ENCODE measurements at places on chromosomes 2 and 18. TPM values are rescaled to one million over a fixed set of nuclear protein-coding genes. Genes with fewer than 3 reads are reported as not detected.

Gene KCNIP3
- total RNA-seq = 1.1 TPM

DNA sequence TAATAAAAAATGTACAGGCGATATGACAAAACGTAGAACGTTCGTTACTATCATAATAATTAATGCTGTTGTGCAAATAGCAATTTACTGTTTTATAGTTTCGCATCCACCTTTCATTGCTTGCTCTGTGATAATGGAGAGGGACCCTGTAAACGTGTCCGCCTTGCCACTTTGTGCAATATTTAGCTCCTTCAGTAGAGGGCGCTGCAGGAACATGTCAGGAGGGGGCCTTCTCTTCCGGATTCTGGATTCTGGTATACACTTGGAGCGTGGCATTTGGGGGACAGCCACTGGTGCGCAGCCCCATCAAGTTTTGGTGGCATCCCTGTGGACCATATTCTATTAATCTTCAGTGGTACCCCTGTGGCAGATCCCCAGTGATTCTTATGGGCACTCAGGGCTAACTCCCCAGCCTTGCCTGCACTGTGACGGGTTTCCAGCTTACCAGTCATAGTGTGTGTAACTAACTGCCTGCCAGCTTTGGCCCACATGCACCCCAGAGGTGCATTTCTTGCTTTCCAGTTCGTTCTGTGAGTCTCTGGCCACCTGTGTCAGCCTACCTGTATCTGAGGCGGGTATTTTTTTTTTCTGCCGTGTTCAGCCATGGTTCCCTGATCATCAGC, 140.3 kb downstream of the CYRIA start:
- no peak overlapping the region for H3K4me3 ChIP-seq
- no peaks in the 10 kb centered on the region for H3K27me3 ChIP-seq
- no peaks in the 10 kb centered on the region for H3K4me1 ChIP-seq
- peak; percentile 50 for DNase-seq
- no peak overlapping the region for H3K27ac ChIP-seq

Gene ALS2
- total RNA-seq = 41.0 TPM

DNA sequence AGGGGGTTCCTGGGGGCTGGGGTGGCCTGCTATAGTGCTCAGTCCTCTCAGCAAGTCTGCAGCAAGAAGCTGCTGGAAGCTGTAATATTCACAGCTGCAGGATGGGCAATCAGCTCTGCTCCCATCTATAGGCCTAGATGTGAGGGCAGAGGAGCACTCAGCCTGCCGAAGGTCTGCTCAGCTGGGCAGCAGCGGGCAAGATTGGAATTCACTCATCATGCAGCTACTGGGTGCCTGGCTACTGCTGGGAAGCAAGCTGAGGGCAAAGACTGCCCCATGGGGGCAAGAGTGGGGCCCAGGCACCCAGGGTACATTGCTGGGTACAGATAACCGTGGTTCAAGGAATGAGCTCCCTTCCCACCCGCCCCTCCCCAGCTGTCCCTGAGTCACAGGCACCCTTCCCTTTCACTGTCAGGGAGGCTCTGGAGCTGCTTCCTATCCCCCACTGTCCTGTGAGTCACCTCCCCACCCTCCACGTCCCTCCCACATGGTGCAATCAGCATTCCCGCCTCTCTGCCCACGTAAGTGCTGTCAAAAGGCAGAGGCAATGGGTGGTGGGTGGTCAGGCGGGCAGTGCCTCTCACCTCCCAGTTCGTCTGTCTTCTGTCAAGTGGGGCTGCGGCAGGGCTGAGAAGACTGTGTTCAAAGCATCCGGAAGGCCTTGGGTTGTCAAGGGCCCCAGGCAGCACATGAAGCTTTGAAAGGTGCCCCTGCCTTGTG, 169.2 kb downstream of the TRIM43 start:
- no peaks in the 10 kb centered on the region for H3K4me1 ChIP-seq
- H3K4me3 ChIP-seq = no peak overlapping the region
- H3K27ac ChIP-seq = no peak overlapping the region
- H3K27me3 ChIP-seq = no peaks in the 10 kb centered on the region
- H3K36me3 ChIP-seq = no peaks in the 10 kb centered on the region

Gene ARHGAP15
- total RNA-seq = 5.9 TPM

- H3K27ac ChIP-seq = no peak overlapping the region
- DNase-seq = peak; percentile 68
- no peaks in the 10 kb centered on the region for H3K36me3 ChIP-seq
- H3K4me1 ChIP-seq = no peaks in the 10 kb centered on the region
- H3K4me3 ChIP-seq = no peak overlapping the region
These were observed 187.5 kb downstream of the TWIST2 start for GRCh38 chr2:239035361-239035814.

DNA sequence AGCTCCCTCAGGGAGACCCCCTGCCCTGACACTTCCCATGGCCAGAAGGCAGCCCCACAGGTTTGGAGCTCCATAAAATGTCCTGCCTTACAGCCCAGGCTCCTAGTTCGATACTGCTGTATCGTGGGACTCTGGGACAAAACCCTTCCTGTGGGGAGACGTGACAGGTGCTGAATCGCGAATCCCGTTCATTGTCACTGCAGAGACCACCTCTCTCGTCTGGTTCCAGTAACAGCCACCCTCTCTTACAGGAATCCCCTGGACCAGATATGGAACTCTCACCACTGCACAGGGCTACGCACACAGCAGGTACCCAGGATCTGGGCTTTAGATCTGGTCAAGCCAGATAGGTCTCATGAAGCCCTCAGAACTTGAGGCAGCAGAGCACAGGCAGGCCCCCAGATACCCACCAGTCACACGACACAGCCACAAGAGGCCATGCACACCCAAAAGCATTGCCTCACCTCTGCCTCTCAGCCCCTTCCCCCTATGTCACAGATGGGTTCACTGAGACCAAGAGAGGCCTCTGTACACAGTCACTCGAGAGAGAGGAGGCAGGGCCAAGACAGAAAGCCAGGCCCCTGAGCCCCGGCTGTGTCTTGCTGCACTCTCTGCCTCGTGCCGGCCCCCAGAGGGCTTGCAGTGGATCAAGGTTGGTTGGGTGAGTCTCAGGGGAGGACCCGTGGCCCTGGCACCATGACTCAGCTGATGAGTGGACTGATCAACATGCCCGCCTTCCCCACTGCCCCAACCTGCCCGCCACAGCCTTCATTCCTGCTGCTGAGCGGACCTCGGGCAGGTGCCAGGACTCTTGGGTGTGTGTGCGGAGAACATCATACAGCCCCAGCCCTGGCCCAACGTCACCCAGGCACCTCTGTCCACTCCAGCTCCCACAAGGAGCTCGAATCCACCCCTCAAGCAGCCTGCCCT, 7.6 kb downstream of the SDC1 start:
- peaks cover 33% of the 10 kb centered on the region for H3K4me1 ChIP-seq
- DNase-seq = no peak
- H3K27me3 ChIP-seq = no peaks in the 10 kb centered on the region
- H3K36me3 ChIP-seq = no peaks in the 10 kb centered on the region
- no peak overlapping the region for H3K4me3 ChIP-seq

Gene GAL3ST2
- total RNA-seq = 0.09 TPM

Gene LIMS3
- total RNA-seq = not detected

Gene CCDC85A
- 0.34 TPM for total RNA-seq

DNA sequence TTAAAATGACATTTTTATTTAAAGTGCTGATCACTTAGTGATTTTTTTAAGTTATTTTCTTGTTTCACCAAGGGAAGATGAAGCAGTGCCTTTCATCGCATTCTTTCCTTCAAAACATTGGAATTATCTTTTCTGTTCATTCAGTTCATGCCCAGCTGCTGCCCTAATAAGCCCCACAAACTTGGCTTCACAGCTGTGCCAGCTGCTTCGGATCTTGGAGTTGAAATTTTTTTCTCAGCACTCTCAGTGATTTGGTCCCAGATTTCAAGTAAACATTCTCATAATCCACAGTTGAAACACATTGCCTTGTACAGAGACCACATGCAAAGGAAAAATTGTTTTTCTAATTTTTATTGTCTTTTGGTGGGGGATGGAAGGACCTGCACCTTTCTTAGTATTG, 353.3 kb upstream of the LRP1B start:
- H3K27me3 ChIP-seq = no peaks in the 10 kb centered on the region
- no peak for DNase-seq
- H3K36me3 ChIP-seq = no peaks in the 10 kb centered on the region
- H3K27ac ChIP-seq = no peak overlapping the region
- H3K4me3 ChIP-seq = no peak overlapping the region

DNA sequence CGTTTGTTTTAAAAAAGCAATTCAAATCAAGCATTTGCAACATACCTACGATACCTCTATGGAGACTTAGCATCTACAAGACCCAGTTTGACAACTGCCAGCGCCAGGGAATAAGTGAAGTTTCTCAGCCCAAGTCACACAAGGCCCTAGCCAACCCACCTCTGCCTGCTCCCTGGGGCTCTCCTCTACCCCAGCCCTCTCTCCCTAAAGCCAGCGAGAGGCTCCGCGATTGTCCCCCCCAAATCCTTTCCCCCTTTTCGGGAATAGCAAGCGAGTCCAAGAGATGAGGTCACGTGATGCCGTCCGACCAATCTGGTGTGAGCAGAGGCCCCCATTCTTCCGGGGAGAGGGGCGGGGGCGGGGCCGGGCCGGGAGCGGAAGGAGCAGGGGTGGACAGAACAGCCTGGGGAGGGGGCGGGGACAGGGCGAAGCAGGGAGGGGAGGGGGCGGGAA, 102.2 kb upstream of the RAB6C start:
- no peaks in the 10 kb centered on the region for H3K36me3 ChIP-seq
- H3K27me3 ChIP-seq = no peaks in the 10 kb centered on the region
- DNase-seq = peak; percentile 96
- H3K27ac ChIP-seq = no peak overlapping the region
- H3K4me3 ChIP-seq = peak overlapping the region; percentile 75

- no peak for DNase-seq
- no peak overlapping the region for H3K27ac ChIP-seq
- H3K36me3 ChIP-seq = no peaks in the 10 kb centered on the region
- peaks cover 46% of the 10 kb centered on the region for H3K4me1 ChIP-seq
These were observed 4.0 kb upstream of the CCBE1 start for GRCh38 chr18:59701272-59701671.

Gene VAMP8
- total RNA-seq = 2.4 TPM

Gene TMEM37
- total RNA-seq = 1.0 TPM

DNA sequence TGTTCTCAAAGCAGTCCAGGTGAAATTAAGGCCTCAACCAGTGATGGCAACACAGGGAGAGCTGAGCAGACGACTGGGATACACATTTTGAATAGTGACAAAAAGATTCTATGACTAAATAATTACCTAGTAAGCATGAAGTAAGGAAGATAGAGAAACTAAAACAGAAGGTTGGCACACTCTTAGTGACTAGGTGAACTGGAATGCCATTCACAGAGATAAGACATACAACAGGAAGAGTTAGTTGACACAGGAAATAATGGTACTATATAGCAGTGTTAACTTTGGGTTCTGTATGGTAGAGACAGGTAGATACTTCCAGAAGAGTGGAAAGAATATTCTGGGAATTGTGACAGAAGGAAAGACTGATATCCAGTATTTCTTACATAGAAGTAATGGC, 181.8 kb upstream of the NT5C1B start:
- H3K4me1 ChIP-seq = no peaks in the 10 kb centered on the region
- peaks cover 96% of the 10 kb centered on the region for H3K27me3 ChIP-seq
- no peak overlapping the region for H3K27ac ChIP-seq
- H3K4me3 ChIP-seq = no peak overlapping the region

Gene MAP3K19
- not detected for total RNA-seq

- H3K4me1 ChIP-seq = no peaks in the 10 kb centered on the region
- no peak overlapping the region for H3K4me3 ChIP-seq
- no peaks in the 10 kb centered on the region for H3K36me3 ChIP-seq
- no peaks in the 10 kb centered on the region for H3K27me3 ChIP-seq
These were observed 265.7 kb upstream of the NT5C1B start for GRCh38 chr2:18855027-18855426.

Gene APCDD1
- 4.7 TPM for total RNA-seq

Gene EVA1A
- total RNA-seq = 2.8 TPM

Gene CDK5R2
- 0.09 TPM for total RNA-seq

GRCh38 chr2:61380056-61380881, 90.6 kb downstream of the USP34 start:
- DNase-seq = no peak
- H3K4me1 ChIP-seq = no peaks in the 10 kb centered on the region
- H3K27ac ChIP-seq = no peak overlapping the region
- H3K27me3 ChIP-seq = no peaks in the 10 kb centered on the region
- H3K4me3 ChIP-seq = no peak overlapping the region

DNA sequence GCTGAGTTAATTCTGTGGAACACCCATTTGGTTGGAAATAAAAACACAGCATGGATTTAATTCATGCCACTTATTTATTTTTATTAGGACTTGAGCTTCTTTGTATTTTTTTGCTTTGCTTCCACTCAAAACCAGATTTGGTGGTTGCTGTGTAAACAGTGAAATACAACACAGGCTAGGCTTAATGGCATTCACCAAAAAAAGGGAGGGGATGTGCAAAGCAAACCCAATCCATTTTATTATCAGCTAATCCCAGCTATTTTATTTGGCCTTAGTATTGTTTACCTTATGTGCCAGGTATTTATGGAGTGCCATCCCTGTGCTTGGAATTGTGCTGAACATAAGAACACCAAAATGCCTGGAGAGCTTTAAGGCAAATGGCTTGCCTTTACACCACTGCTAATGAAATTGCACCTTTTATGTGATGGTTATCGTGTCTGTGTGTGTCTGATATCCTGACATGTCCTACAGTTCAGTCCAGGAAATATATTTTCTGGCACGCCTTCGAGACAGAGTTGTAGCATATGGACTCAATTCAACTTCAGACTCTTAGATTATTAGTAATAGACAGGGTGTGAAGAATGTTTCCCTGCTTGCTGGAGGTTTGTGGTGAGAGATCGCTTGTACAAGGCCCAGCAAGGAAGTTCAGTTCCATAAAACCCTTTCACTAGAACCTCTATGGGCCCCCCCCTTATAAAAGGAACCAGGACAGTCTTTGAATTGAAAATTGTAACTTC, 99.6 kb downstream of the PRPF40A start:
- DNase-seq = no peak
- H3K27ac ChIP-seq = no peak overlapping the region
- no peaks in the 10 kb centered on the region for H3K4me1 ChIP-seq
- H3K4me3 ChIP-seq = no peak overlapping the region

GRCh38 chr2:127932199-127932876, 46.6 kb upstream of the AMMECR1L start:
- DNase-seq = no peak
- no peak overlapping the region for H3K27ac ChIP-seq
- no peaks in the 10 kb centered on the region for H3K27me3 ChIP-seq
- no peaks in the 10 kb centered on the region for H3K36me3 ChIP-seq
- H3K4me3 ChIP-seq = no peak overlapping the region

GRCh38 chr2:101063352-101064124, 61.4 kb downstream of the RPL31 start:
- no peaks in the 10 kb centered on the region for H3K4me1 ChIP-seq
- H3K27me3 ChIP-seq = no peaks in the 10 kb centered on the region
- no peaks in the 10 kb centered on the region for H3K36me3 ChIP-seq
- no peak for DNase-seq

Gene SPIRE1
- 18.4 TPM for total RNA-seq

- DNase-seq = no peak
- no peaks in the 10 kb centered on the region for H3K36me3 ChIP-seq
- H3K27me3 ChIP-seq = no peaks in the 10 kb centered on the region
- peaks cover 1% of the 10 kb centered on the region for H3K4me1 ChIP-seq
- H3K4me3 ChIP-seq = no peak overlapping the region
- H3K27ac ChIP-seq = no peak overlapping the region
These were observed 37.0 kb upstream of the IGFBP5 start for GRCh38 chr2:216732334-216732733.

Gene ELMOD3
- 21.5 TPM for total RNA-seq

- H3K27me3 ChIP-seq = no peaks in the 10 kb centered on the region
- DNase-seq = no peak
- no peak overlapping the region for H3K4me3 ChIP-seq
- no peaks in the 10 kb centered on the region for H3K4me1 ChIP-seq
- H3K27ac ChIP-seq = no peak overlapping the region
- H3K36me3 ChIP-seq = no peaks in the 10 kb centered on the region
These were observed 18.7 kb downstream of the C1D start for GRCh38 chr2:68044099-68044498.

Gene FIGN
- total RNA-seq = 27.7 TPM
